ENCODE measurements at places on chromosomes 16 and 17.
A peak's percentile ranks its signal among the peaks of the same experiment; 100 is the strongest.

DNA sequence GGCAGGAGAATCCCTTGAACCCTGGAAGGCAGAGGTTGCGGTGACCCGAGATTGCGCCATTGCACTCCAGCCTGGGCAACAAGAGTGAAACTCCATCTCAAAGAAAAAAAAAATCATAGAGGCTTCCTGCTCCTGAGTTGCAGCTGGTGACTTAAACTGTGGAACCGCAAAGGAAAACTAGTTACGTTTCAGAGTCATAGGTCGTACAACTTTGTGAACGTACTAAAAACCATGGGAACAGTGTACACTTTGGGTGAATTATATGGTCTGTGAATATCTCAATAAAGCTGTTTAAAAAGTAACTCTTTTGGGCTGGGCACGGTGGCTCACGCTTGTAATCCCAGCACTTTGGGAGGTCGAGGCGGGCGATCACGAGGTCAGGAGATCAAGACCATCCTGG, 23.6 kb downstream of the SLC5A10 start:
- DNase-seq: no peak

GRCh38 chr17:48363161-48363560, 66.9 kb downstream of the SKAP1 start:
- DNase-seq: no peak

GRCh38 chr17:751269-752001, 629 bp downstream of the GEMIN4 start:
- DNase-seq: peak; percentile 38

- DNase-seq: no peak
Measured at GRCh38 chr17:81294512-81295030, 536 bp downstream of the SLC38A10 start.

DNA sequence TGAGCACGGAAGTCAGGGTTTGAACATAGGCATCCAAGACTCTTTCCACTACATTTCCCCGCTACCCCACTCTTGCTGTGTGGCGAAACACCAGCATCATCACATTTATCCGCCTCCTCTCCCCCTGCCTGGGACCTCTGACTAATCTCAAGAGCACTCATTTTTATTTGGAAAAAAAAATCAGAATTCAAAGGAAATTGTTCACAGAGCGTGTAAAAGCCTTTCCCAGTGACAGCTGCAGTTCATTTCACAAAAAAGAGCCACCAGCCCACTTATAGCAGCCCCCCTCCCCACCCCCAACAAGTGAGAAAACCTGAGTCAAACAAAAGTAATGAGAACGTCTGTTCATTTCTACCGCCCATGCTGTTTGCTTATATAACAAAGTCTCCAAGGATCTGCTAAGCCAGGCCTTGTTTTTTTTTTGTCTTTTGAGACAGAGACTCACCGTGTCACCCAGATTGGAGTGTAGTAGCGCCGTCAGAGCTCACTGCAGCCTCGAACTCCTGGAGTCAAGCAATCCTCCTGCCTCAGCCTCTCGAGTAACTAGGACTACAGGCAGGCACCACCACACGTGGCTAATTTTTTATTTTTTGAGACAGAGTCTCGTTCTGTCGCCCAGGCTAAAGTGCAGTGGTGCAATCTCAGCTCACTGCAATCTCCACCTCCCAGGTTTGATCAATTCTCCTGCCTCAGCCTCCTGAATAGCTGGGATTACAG, 48.3 kb upstream of the HAPSTR1 start:
- no peak for DNase-seq

- DNase-seq: no peak
Measured at GRCh38 chr17:41390411-41390938, 6.9 kb downstream of the KRT31 start.

- DNase-seq: no peak
Measured at GRCh38 chr16:59655031-59655430, 920.9 kb upstream of the GOT2 start.

DNA sequence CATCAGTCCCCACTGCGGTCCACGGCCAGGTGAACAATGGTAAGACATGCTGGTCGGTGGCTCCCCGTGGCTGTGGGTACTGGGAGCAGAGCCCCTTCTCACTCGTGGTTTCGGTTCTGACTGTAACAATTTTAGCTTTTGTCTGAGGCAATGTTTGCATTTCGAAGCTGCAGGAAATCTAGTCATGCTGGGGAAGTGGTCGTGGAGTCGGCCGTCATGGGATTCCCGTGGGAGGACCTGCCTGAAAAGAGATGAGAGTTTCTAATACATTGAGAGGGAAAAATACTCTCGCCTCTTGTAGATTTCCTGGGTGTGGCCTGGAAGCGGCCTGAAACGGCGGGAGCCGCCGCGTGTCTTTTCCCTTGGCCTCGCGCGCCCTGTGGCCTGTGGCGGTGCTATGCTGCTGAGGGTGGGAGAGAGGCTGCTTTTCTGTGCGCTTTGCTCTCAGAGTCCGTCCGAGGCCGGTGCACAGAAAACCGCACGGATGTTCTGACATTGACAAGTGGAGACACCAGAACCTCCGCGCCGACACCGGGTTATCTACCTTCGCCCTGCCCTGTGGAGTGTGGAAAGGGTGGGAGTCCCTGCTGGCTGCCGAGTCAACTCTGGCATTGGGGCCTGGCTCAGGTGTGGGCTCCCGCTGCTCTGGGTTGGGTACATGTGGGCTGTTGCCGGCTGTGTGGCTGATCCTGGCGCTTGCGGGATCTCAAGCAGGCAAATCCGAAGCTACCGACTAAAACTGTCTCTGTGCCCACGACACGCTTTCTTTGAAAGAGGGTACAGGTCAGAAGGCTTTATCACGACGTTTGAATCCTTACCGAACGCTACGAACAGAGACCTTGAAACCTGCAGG, 60.8 kb downstream of the WDR45B start:
- DNase-seq: no peak

DNA sequence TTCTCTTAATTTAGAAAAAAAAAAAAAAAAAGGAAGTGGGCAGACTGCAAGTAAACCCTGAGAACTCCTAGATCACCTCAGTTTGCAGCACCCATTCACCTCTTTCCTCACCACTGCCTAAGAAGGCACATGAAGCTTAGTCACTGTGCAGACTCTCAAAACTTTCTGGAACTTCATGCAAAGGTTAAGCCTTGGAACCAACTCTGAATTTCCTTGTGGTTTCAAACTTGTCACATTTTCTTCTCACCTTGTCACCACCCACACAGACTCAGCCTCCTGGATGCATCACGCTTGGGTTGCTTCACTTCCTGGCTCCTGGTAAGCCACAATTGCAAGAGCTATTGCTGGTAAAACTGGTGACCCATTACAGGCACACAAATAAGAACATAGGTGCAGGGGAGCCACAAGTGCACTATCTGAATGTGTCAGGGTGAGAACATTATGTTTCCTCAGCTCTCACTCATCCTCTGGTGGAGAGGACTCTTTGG, 15.0 kb upstream of the CPD start:
- DNase-seq: peak; percentile 75

GRCh38 chr17:31051506-31051905, 43.3 kb upstream of the NF1 start:
- DNase-seq: no peak

- DNase-seq: peak; percentile 77
Measured at GRCh38 chr17:47323382-47324223, at the start of gene EFCAB13. Gene EFCAB13, plus strand, starts transcription at chr17:47323955. Its CDS starts 4,399 bp downstream, at chr17:47328354.

DNA sequence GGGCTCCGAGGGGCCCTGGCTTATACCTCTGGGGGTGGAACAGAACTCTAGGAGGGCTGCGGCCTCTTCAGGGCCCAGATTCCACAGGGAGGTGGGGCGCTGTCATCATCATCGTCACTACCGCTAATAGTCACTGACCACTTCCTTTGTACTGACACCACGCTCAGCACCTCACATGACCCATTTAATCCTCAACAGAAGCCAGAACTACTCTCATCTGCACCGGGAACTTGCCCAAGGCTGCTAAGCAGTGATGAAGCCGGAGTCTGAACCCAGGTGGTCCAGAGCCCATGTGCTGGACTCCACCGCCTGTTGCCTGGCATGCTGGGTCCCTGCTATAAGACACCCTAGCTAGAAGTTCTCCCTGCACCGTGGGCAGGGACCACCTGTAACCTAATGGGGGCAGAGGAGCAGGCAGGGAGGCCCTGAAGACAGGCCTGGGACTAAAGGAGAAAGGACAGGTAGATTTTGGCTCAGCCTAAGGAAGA, 12.0 kb downstream of the UNC13D start:
- DNase-seq: no peak

Measured in stimulated activated CD4-positive, alpha-beta T cell treated with anti-CD3 and anti-CD28 coated beads, Interleukin-1b, Interleukin-23, amount 100 ng/mL, for 4 hours (primary cell).